ENCODE measurements at places on chromosomes 7 and 10.

- no peak for DNase-seq
Observed at GRCh38 chr7:127920787-127921438, 110.3 kb downstream of the LRRC4 start.

DNA sequence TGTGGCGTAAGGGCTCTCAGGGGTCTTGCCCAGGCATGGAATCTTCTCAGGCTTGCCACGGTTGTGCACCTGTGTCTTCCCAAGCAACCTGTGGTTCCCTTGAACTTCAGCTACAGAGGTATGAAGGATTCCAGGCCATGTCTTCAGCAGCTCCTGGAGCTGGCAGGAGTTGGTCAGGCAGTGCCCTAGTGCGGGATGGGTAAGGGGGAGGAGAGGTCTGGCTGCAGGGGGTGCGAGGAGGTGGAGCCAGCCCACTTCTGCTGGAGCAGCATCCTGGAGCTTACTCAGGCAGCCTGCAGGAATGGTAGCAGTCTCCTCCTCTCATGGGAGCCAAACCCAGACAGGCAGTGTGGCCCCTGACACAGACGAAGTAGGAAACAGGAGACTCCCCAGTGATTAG lies 3.8 kb upstream of the TRIL start:
- DNase-seq = no peak

DNA sequence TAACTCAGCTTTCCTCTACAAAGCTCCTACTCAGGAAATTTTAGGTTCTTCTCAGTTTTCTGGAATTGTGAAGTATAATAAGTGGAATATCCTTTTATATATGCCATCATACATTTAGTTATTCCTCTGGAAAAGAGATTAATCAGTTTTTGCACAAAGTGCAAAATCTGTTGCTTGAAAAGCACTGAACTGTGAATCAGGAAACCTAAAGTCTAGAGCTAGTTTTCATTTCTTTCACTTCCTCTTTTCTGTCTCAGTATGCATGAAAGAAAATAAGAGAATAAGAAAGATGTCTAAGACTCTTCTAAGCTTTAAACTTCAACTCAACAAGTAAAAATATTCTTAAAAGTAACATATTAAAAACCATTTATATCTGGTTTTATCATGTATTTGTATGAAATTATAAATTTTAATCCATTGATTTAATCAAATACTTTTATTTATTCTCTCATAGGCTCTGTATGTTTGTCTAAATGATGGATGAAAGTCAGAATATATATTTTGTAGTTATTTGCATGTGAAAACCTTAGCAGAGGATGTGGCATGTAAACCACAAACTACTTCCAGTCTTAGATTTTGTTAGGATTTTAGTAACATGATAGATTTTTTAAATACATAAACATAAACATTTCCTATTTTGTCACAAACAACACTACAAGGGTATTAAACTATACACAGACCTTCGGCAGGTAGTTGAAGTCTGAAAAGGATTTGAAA lies 1073.0 kb downstream of the XPNPEP1 start:
- no peak for DNase-seq

- no peak for DNase-seq
Observed at GRCh38 chr7:133016604-133017003, 65.3 kb downstream of the CHCHD3 start.

- no peak for DNase-seq
Observed at GRCh38 chr10:79130846-79131245, 62.1 kb downstream of the ZMIZ1 start.

Data from T follicular helper cell (primary cell).